ENCODE measurements at places on chromosomes 7 and 10.

GRCh38 chr10:129952378-129953118 lies 11.5 kb downstream of the EBF3 start:
- no peak for DNase-seq
- no peak overlapping the region for H3K4me3 ChIP-seq
- H3K27ac ChIP-seq = no peak overlapping the region
- H3K36me3 ChIP-seq = no peaks in the 10 kb centered on the region
- H3K4me1 ChIP-seq = no peaks in the 10 kb centered on the region

DNA sequence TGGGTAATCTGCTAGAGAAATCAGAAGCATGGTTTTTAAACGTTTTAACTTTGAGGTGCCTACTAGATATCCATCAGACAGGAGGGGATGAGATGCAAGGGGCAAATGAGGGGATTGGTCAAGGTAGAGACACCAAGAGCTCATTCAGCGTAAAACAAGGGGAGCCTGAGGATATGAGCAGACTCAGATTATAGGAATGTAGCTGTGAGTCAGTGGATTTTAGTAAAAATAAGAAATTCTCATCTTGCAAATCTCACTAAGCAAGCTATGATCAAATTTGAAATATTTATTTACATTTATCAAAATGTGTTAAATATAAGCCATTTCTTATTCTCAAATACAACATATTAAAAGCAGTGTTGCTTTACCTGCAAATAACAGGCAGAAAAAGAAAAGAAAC lies 21.4 kb upstream of the TFEC start:
- H3K36me3 ChIP-seq = no peaks in the 10 kb centered on the region
- no peak for DNase-seq
- H3K27me3 ChIP-seq = no peaks in the 10 kb centered on the region
- no peak overlapping the region for H3K4me3 ChIP-seq
- no peaks in the 10 kb centered on the region for H3K4me1 ChIP-seq

- H3K36me3 ChIP-seq = peaks cover 3% of the 10 kb centered on the region
- no peaks in the 10 kb centered on the region for H3K4me1 ChIP-seq
- H3K4me3 ChIP-seq = no peak overlapping the region
- no peaks in the 10 kb centered on the region for H3K27me3 ChIP-seq
- no peak for DNase-seq
These were observed 120.3 kb downstream of the WNT2 start for GRCh38 chr7:117202511-117202910.

DNA sequence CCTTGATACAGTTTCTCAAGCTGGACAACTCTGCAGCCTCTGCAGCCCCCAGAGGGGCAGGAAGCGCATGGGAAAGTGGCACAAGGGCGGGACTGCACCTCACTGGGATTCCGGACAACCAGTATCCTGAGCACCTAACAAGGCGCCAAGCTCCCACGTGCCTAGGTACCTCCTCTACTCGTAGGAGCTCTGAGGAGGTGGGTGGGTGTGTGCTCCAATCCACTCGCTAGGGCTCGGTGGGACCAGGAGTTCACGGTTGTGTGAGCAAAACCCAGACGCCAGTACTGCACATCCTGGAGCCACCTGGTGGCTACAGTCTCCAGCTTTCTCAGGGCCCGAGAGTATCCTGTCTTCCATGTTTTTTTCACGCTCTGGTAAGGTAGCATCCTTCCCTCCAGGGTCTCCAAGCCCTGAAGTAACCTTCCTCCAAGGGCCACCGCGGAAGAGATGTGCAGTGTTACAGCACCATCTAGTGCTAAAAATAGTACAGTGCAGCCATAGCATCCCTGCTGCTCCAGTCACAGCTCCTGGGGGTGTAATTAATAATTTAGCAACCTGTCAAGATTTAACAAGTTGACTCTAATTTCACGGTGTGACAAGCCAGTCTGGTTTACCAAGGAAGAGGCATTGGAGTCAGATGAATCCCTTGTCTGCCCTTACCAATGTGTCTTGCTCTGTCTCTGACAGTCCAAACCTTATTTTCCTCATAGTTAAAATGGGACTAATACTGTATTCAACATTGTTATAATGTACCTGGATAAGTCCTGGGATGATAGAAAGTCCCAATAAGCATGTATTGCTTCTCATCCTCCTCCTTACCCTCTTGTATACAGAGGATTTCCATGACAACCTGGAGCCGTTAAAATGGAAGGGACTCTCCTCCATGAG lies 70.4 kb downstream of the HERPUD2 start:
- no peaks in the 10 kb centered on the region for H3K36me3 ChIP-seq
- no peak for DNase-seq
- H3K4me3 ChIP-seq = no peak overlapping the region
- H3K4me1 ChIP-seq = no peaks in the 10 kb centered on the region
- no peaks in the 10 kb centered on the region for H3K27me3 ChIP-seq
- H3K27ac ChIP-seq = no peak overlapping the region

GRCh38 chr10:125692196-125692595 lies 9.2 kb upstream of the TEX36 start:
- no peaks in the 10 kb centered on the region for H3K4me1 ChIP-seq
- DNase-seq = no peak
- H3K4me3 ChIP-seq = no peak overlapping the region
- no peaks in the 10 kb centered on the region for H3K27me3 ChIP-seq

- H3K27ac ChIP-seq = no peak overlapping the region
- no peak overlapping the region for H3K4me3 ChIP-seq
- DNase-seq = no peak
- H3K27me3 ChIP-seq = no peaks in the 10 kb centered on the region
- H3K4me1 ChIP-seq = no peaks in the 10 kb centered on the region
These were observed 37.0 kb upstream of the TES start for GRCh38 chr7:116173051-116174028.

DNA sequence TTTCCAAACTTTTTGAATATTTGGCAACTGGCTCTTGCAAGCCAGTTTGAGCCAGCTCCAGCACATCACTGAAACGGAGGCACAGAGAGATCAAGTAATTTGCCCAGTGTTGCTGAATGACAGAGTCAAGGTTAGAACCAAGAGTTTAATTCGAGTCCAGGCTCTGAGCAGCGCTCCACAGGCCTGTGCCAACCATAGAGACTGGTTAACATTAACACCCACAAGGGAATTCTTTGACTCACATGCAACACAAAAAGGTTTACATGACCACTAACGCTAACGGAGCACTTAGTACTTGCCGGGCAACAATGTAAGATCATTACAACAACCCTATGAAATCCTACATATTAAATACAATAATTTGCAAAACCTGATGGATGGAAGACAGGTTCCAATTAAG lies 1.5 kb downstream of the RGS10 start:
- H3K27ac ChIP-seq = peak overlapping the region; percentile 29
- H3K4me3 ChIP-seq = peak overlapping the region; percentile 84
- H3K36me3 ChIP-seq = no peaks in the 10 kb centered on the region
- no peak for DNase-seq

GRCh38 chr7:151086802-151087244 lies 548 bp downstream of the AGAP3 start:
- H3K27me3 ChIP-seq = no peaks in the 10 kb centered on the region
- peaks cover 31% of the 10 kb centered on the region for H3K4me1 ChIP-seq
- no peak for DNase-seq
- peak overlapping the region; percentile 87 for H3K4me3 ChIP-seq
- H3K27ac ChIP-seq = peak overlapping the region; percentile 80

- no peaks in the 10 kb centered on the region for H3K27me3 ChIP-seq
- DNase-seq = no peak
- no peaks in the 10 kb centered on the region for H3K4me1 ChIP-seq
These were observed 149.3 kb downstream of the POU6F2 start for GRCh38 chr7:39127058-39127457.

DNA sequence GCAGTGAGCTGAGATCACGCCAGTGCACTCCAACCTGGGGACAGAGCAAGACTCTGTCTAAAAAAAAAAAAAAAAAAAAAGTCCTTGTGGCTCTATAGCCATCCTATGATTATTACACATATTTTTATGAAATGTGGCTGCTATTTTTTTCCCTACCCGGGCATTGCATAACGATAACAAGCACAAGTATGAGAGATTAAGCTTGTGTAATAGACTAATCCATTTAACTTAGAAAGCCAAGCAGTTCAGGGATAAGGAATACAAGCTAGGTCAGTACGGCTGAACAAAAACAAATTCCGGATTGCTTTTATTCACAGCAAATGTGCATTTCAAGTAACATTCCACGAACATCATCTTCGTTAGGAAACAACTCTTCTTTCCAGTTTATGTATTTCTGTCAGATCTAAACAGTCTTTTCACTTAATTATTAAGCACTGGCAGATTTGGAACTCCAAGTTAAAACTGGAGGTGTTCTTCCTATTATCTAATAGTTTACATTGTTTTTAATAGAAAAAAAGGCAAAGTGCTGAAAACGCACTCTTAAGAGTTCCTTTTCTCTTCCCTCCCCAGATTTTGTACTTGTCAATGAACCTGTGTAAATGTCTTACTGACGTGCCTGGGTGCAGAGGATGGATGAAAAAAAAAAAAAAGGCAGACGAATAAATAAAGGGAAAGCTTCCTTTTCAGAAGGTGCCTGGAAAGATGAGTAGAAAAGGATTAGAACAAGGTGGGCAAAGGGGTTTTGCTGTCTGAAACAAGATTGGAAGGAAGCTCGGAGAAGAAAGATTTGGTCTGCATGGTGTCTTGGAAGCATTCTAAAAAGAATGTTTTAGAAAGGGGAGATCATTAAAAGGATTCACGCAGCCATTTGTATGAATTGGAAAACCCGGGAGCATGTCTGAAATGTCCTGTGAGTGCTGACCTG lies 81.1 kb downstream of the PRTFDC1 start:
- no peaks in the 10 kb centered on the region for H3K36me3 ChIP-seq
- H3K4me3 ChIP-seq = no peak overlapping the region
- no peaks in the 10 kb centered on the region for H3K4me1 ChIP-seq
- no peak for DNase-seq
- H3K27me3 ChIP-seq = no peaks in the 10 kb centered on the region

DNA sequence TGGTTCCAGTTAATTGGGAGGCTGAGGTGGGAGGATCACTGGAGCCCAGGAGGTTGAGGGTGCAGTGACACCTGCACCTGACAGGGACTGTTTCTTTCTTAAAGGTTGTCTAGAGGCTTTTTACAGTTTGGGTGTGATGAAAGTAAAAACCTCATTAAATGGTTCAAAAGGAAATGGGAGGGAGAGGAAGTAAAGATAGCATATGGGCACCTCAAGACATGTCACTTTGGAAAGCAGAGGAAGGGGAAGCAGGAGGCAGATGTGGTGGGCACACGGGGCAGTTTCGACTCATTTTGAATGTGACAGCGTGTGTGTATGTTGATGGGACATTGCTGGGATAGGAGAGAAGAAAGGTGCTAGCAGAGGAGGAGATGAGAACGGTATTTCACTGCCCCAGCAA lies 203.1 kb downstream of the MLLT10 start:
- no peak for DNase-seq
- peaks cover 12% of the 10 kb centered on the region for H3K36me3 ChIP-seq
- no peak overlapping the region for H3K4me3 ChIP-seq
- H3K4me1 ChIP-seq = no peaks in the 10 kb centered on the region
- H3K27me3 ChIP-seq = no peaks in the 10 kb centered on the region
- no peak overlapping the region for H3K27ac ChIP-seq

GRCh38 chr7:131098527-131098926 lies 229.1 kb upstream of the MKLN1 start:
- H3K27ac ChIP-seq = no peak overlapping the region
- H3K4me3 ChIP-seq = 0 out of 2 replicates have a peak overlapping the region, but pooled peaks have one; percentile 23
- DNase-seq = no peak
- H3K4me1 ChIP-seq = peaks cover 31% of the 10 kb centered on the region
- H3K27me3 ChIP-seq = no peaks in the 10 kb centered on the region
